ENCODE measurements at places on chromosomes 4 and X.

- DNase-seq = no peak
These were observed 154.1 kb downstream of the RASL11B start for GRCh38 chr4:53016099-53016820.

GRCh38 chr4:171924746-171925376 is 111.7 kb downstream of the GALNTL6 start:
- no peak for DNase-seq

- no peak for DNase-seq
These were observed 82.0 kb downstream of the WWC2 start for GRCh38 chr4:183181081-183181480.

- no peak for DNase-seq
These were observed 525.5 kb upstream of the BOD1L1 start for GRCh38 chr4:14152834-14153519.

GRCh38 chr4:94849901-94850300 is 92.1 kb downstream of the BMPR1B start:
- no peak for DNase-seq

Data from stimulated activated CD4-positive, alpha-beta T cell treated with anti-CD3 and anti-CD28 coated beads, Interleukin-2, amount 100 ng/mL, for 24 hours (primary cell).